Right ventricle myocardium superior (tissue), 1 donor: ENCODE measurements at places on chromosomes 12 and 14. TPM values are rescaled to one million over a fixed set of nuclear protein-coding genes. Genes with fewer than 3 reads are reported as not detected.

GRCh38 chr12:71178162-71178561, 20.4 kb upstream of the TSPAN8 start:
- no peak for DNase-seq

- no peak for DNase-seq
Measured at GRCh38 chr12:25416516-25416915, 136.6 kb downstream of the LMNTD1 start.

- no peak for DNase-seq
Measured at GRCh38 chr14:100256339-100256895, 17.5 kb downstream of the YY1 start.

DNA sequence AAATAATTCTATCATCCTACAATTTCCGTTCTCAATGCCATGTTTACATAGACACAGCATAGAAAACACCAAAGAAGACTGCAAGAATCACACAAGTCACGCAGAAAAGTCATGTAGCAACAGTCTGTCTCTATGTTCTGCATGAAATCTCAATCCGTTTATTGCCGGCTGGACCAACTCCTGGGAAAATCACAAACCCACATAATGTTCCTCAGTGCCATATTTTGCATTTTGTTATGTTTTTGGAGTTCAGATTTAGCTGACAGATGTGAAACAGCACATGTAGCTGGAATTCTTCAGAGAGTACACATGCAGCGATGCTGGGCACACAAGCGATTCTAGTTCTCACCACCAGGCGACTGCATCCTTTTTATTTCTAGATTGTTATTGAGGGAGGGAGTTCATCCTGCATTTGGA, 193.1 kb downstream of the APAF1 start:
- DNase-seq, result no peak

DNA sequence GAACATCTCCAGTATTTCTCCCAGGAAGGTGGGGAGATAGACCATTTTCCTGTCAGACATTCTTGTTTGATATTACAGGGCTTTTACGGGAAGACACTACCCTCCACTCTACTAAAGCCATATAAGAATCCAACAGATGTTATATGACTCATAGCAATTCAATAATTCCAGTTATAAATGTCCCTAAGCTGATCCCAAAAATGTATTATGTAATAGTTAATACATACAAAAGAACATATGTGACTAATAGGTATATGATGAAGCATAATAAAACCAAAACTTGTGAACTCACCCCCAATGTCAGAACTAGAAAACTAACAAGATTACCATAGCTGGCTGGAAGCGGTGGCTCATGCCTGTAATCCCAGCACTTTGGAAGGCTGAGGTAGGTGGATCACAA, 84.2 kb downstream of the EFCAB11 start:
- no peak for DNase-seq

DNA sequence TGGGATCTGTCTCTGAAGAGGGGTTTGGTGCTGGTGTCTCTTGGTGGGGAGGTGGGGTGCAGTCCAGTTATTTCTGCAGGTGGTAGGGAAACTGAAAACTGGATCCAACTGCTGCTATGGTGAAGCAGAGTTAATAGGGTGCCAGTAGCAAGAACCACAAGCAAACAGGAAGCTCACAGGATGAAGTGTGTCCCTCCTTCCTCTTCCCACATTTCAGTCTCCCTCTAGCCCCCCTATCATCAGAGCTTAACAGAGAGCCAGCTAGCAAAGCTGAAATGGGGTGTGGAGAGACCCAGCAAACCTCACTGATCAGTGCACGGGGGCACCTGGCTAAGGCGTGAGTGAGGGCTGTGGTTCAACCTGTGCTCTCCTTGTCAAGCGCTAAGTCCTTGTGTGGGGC, 69.1 kb upstream of the C12orf71 start:
- DNase-seq, result no peak

GLS2 gene
- total RNA-seq, result 0.40 TPM

LRP1-AS gene
- total RNA-seq, result not detected

TRAF3 gene
- total RNA-seq, result 9.8 TPM

TROAP gene
- 0.67 TPM for total RNA-seq
